CD4-positive, CD25-positive, alpha-beta regulatory T cell (primary cell): ENCODE measurements at places on chromosomes 13 and 19.
A peak's percentile ranks its signal among the peaks of the same experiment; 100 is the strongest.

DNA sequence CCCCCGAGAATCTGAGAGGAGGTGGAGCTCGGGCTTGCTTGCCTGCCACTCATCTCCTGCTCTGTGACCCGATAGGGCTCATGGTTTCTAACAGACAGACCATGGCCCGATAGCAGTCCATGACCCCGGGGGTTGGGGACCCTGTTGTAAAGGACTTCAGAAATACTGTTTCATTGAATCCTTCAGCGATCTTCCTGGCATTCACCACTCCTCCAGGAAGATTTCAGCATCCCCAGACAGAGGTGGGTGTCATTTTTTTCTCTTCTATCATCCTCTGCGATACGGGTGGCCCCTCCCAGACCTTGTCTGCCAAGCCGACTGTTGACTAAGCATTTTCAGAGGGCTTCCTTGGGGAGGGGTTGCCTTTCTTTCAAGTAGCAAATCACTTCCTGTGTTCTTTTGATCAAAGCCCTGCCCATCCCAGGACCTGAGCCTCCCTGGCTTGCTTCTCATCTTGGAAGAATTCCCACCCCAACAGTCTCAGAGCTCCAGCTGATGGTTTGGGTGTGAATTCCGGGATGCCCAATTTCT, 1.7 kb downstream of the MYO1F start:
- peaks cover 89% of the 10 kb centered on the region for H3K4me1 ChIP-seq
- peak; percentile 24 for DNase-seq
- H3K36me3 ChIP-seq = no peaks in the 10 kb centered on the region

GRCh38 chr13:80039000-80039399, 301.9 kb downstream of the SPRY2 start:
- H3K27me3 ChIP-seq = no peaks in the 10 kb centered on the region
- no peaks in the 10 kb centered on the region for H3K4me1 ChIP-seq
- no peak overlapping the region for H3K4me3 ChIP-seq
- no peaks in the 10 kb centered on the region for H3K36me3 ChIP-seq

- H3K4me1 ChIP-seq = peaks cover 44% of the 10 kb centered on the region
- peaks cover 25% of the 10 kb centered on the region for H3K36me3 ChIP-seq
- H3K27ac ChIP-seq = peak overlapping the region; percentile 58
- peak overlapping the region; percentile 37 for H3K4me3 ChIP-seq
- DNase-seq = no peak
These were observed 461 bp upstream of the HSPB6 start for GRCh38 chr19:35757231-35757748.

DNA sequence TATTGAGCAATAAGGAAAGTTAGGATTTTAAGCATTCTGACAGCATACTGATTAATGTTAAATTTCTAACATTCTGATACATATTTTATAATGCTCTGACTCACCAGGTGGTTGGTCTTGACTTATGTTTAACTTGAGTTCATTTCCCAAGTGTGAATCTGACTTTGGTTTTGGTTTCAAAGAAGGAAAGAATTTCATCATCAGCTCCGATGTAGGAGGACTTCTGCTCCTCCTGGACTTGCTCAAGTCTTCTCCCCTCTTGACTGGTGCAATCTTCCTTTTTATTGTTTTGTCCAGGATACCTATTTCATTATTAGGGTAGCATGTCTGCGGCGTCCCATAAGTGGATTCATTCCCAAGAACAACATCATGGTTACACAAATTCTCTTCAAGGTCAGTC, 141.3 kb downstream of the RNF17 start:
- H3K27me3 ChIP-seq = no peaks in the 10 kb centered on the region
- H3K4me1 ChIP-seq = no peaks in the 10 kb centered on the region
- H3K27ac ChIP-seq = no peak overlapping the region

- H3K4me1 ChIP-seq = no peaks in the 10 kb centered on the region
- no peak for DNase-seq
- no peak overlapping the region for H3K4me3 ChIP-seq
- no peaks in the 10 kb centered on the region for H3K27me3 ChIP-seq
These were observed 4.3 kb downstream of the NLRP12 start for GRCh38 chr19:53819861-53820260.

- no peaks in the 10 kb centered on the region for H3K27me3 ChIP-seq
- no peak overlapping the region for H3K4me3 ChIP-seq
- H3K4me1 ChIP-seq = no peaks in the 10 kb centered on the region
- H3K36me3 ChIP-seq = no peaks in the 10 kb centered on the region
- no peak overlapping the region for H3K27ac ChIP-seq
These were observed 168.0 kb downstream of the PAN3 start for GRCh38 chr13:28306325-28306724.

- DNase-seq = no peak
- H3K36me3 ChIP-seq = no peaks in the 10 kb centered on the region
- no peak overlapping the region for H3K27ac ChIP-seq
These were observed 4.9 kb downstream of the FLT1 start for GRCh38 chr13:28490061-28490460.

DNA sequence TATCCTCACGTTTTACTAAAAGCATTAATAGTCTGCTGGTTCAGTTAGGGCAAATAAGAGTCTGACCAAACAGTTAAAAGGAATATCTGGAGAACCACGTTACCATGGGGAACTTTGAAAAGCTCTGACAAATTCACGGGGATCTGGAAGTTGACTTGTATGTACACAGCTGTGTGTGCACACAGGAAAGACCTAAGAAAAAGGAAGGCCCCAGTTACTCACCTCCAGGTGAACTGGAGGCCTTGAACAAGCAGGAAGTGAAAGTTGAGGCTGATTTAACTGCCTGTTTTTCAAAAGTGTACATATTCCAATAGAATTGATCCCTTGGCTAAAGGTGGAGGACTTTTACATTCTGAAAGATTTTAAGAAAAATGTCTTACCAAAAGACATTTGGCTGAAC, 1891.6 kb upstream of the PCDH20 start:
- H3K27me3 ChIP-seq = no peaks in the 10 kb centered on the region
- H3K4me1 ChIP-seq = no peaks in the 10 kb centered on the region
- DNase-seq = no peak
- H3K4me3 ChIP-seq = no peak overlapping the region
- no peaks in the 10 kb centered on the region for H3K36me3 ChIP-seq

DNA sequence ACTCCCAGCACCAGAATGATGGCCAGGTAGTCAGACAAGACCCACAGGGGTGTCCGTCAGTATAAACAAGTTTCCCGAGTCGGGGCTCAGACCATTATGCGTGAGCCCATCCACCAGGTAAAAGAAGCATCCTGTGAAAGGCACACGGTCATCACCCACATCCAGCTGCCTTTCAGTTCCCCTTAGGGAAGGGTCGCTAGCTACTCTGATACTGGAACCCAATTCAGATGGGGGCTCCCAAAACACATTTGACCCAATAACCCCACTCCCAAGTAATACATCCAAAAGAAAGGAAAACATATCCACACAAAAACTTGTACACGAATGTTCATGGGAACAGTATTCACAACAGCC, 66.8 kb downstream of the STK24 start:
- peak overlapping the region; percentile 33 for H3K4me3 ChIP-seq
- H3K4me1 ChIP-seq = peaks cover 60% of the 10 kb centered on the region
- DNase-seq = no peak

DNA sequence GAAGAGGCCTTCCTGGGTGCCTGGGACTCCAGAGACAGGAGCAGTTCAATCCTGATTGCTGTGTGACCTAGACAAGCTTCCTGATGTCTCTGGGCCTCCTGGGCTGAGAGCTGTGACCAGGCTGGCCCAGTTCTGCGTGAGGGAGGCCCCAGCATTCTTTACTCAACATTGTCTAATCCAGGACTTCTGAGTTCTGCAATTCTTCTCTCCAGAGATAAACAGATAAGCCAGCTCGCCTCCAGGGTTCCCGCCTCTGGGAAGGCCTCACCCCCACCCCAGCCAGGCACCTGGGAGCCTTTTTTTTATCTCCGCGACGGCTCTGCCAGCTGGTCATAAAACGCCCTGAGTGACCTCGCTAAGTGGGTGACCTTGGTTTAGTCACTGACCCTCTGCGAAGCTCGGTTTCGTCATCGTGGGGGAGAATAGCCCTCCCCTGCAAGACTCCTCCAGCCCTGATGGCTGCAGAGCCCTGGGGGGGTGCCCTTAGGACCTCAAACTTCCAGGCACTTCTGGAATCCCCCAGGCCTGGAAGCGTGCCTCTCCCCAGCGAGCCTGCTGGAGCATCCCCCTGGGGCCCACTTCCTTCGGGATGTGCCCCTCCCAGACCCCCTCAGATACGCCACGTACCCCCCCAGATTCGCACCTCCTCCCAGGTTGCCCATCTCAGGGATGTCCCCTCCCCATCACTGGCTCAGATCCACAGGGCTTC, 1.9 kb downstream of the SULT2B1 start:
- H3K4me1 ChIP-seq = no peaks in the 10 kb centered on the region
- no peak for DNase-seq
- no peaks in the 10 kb centered on the region for H3K36me3 ChIP-seq

DNA sequence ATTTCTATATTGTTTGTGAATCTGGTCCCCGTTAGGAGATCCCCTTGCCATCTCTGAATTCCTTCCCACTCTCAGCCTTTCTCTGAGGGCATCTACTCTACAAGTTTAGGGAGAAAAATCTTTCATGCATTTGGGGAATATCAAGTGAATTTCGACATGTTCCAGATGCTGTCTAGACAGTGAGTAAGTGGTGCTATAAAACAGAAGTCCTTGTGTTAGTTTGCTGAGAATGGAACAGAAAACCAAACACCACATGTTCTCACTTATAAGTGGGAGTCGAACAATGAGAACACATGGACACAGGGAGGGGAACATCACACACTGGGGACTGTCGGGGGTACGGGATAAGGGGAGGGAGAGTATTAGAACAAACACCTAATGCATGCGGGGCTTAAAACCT, 5.1 kb downstream of the OR7A10 start:
- DNase-seq = no peak
- H3K27ac ChIP-seq = no peak overlapping the region
- H3K4me1 ChIP-seq = no peaks in the 10 kb centered on the region
- H3K36me3 ChIP-seq = no peaks in the 10 kb centered on the region
- no peak overlapping the region for H3K4me3 ChIP-seq

DNA sequence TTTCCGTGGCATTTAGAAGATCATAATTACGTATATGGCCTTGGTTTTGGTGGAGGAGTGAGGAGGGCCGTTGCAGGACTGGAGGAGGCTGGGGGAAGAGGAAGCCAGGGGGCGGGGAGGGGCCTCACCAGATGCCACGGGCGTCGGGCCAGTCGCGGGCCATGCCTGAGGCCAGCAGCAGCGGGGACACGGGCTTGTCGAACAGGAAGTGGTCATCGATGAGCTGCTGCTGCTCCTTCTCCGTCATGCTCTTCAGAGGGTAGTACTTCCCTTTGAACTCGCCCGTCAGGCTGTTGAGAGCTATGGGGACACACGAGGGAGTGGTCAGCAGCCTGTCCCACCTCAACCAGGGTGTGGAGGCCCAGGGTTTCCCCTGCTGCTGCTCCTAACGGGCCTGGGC, 11.1 kb downstream of the CKM start:
- DNase-seq = no peak
- no peak overlapping the region for H3K4me3 ChIP-seq
- no peaks in the 10 kb centered on the region for H3K27me3 ChIP-seq
- no peaks in the 10 kb centered on the region for H3K4me1 ChIP-seq

- H3K4me3 ChIP-seq = no peak overlapping the region
- peak; percentile 56 for DNase-seq
- H3K27me3 ChIP-seq = no peaks in the 10 kb centered on the region
- peaks cover 69% of the 10 kb centered on the region for H3K36me3 ChIP-seq
These were observed 26.3 kb upstream of the SIGLEC11 start for GRCh38 chr19:49987159-49987698.

DNA sequence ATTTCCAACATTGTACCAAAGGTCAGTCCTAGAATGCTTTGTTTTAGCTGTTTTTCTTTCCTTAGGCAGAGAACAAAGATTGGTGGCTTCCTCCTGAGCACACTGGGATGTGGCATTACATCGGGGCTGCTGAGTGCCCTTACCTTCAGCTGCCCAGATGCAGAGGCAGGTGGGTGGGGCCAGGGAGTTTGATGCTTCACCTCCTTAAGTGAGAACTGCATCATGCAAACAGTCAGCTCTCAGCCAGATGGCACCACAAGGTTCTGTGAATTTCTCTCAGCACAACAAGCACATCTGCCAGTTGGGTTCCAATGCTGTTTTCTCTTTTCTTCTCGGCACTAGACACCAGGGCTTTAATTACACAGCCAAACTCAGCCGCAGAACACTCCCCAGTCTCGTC, 87.4 kb upstream of the UBL3 start:
- no peaks in the 10 kb centered on the region for H3K36me3 ChIP-seq
- H3K4me1 ChIP-seq = peaks cover 78% of the 10 kb centered on the region
- H3K27ac ChIP-seq = peak overlapping the region; percentile 82
- peak overlapping the region; percentile 80 for H3K4me3 ChIP-seq

DNA sequence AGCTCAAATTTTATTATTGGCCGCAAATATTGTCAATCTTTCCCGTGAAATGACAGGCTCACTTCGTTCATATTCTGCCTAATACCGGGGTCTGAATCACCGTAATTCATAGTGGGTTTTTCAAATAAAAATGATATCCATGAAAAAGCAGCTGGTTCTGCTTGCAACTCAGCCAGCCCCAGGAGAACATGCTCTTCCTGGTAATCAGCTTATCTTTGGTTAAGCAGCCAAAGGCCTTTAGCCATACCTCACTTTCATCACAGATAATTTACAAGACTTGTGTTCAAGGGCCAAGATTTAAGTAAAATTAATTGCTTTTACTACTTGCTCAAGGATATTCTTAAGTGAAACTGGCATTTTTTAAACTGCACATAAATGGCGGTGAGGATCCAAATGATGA, 22.5 kb downstream of the RNASEH2B start:
- no peaks in the 10 kb centered on the region for H3K27me3 ChIP-seq
- H3K4me3 ChIP-seq = no peak overlapping the region
- H3K4me1 ChIP-seq = no peaks in the 10 kb centered on the region
- no peak for DNase-seq
- H3K36me3 ChIP-seq = peaks cover 86% of the 10 kb centered on the region
- no peak overlapping the region for H3K27ac ChIP-seq

GRCh38 chr13:29835280-29836061, 14.9 kb downstream of the UBL3 start:
- no peak for DNase-seq
- H3K4me3 ChIP-seq = peak overlapping the region; percentile 16
- H3K4me1 ChIP-seq = peaks cover 67% of the 10 kb centered on the region
- H3K36me3 ChIP-seq = peaks cover 3% of the 10 kb centered on the region

- H3K36me3 ChIP-seq = peaks cover 16% of the 10 kb centered on the region
- no peaks in the 10 kb centered on the region for H3K27me3 ChIP-seq
- H3K4me1 ChIP-seq = no peaks in the 10 kb centered on the region
- H3K4me3 ChIP-seq = no peak overlapping the region
- no peak for DNase-seq
These were observed 30.8 kb downstream of the VWA8 start for GRCh38 chr13:41930154-41930553.

DNA sequence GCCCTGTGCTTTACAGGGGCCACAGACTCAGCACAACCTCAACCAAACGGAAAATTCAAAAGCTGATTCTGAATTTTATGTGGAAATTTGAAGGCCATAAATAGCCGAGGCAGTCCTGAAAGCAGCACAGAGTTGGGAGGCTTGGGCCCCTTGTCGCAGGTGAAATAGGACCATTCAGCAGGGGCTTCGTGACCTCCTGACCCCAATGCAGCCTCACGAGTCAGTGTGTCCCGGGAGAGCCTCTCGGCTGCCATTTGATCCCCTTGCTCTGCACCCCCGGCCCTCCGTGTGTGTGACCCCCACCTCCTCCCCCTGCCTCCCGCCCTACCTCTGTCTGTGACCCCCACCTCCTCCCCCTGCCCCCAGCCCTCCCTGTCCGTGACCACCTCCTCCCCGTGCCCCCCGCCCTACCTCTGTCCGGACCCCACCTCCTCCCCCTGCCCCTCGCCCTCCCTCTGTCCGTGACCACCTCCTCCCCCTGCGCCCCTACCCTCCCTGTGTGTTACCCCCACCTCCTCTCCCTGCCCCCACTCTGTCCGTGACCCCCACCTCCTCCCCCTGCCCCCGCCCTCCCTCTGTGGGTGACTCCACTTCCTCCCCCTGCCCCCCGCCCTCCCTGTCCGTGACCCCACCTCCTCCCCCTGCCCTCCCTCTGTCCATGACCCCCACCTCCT, 41.7 kb upstream of the TFDP1 start:
- no peak overlapping the region for H3K27ac ChIP-seq
- H3K4me3 ChIP-seq = no peak overlapping the region
- H3K27me3 ChIP-seq = no peaks in the 10 kb centered on the region
- DNase-seq = no peak
- no peaks in the 10 kb centered on the region for H3K4me1 ChIP-seq
